Skeletal muscle cell (primary cell): ENCODE measurements at places on chromosomes 16 and 17.

GRCh38 chr17:54180950-54181349 lies 358.2 kb downstream of the KIF2B start:
- DNase-seq: no peak

GRCh38 chr17:79802736-79803420 lies 6.0 kb upstream of the CBX8 start:
- no peak for DNase-seq

GRCh38 chr16:83271123-83271522 lies 536.7 kb upstream of the HSBP1 start:
- DNase-seq: no peak

GRCh38 chr17:78751447-78752161 lies 30.5 kb downstream of the CYTH1 start:
- no peak for DNase-seq

GRCh38 chr17:73400915-73401545 lies 89.2 kb upstream of the CDC42EP4 start:
- no peak for DNase-seq

DNA sequence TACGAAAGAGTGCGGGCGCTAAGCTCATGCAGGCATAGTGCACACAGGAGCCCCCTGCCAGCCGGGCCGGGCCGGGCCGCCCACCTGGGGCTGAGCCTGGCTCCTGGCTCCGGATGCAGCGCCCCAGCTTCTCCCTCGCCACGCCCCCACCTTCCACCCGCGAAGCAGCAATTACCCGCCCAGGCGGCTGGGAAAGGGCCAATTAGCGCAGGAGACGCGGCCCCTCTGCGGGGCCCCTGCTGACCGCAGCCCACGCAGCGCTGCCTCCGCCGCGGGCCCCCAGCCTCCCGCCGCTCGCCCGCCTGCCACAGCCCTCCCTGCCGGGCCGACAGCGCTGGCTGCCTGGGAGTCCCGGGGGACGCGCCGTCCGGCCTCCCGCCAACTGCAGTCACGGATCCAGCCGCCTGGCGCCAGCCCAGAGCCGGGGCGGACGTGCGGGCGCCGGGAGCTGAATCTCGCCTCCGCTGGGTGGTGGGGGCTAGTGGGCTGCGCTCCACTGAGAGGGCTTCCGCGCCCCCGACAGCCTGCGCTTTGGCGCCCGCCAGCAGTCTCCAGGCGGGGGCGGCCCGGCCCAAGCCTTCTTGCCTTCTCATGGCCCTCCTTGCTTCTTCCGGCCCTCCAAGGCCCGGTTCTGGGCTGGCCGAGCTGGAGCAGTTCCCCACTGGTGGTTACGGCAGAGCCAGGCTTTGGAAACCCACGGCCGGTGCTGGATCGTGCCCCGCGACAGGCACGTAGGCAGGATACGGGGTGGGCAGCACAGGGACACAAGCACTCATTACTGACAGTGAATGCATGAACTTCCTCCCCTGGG lies 14.9 kb upstream of the CBFB start:
- peak; percentile 41 for DNase-seq
